ENCODE measurements at places on chromosomes 2 and 18. TPM values are rescaled to one million over a fixed set of nuclear protein-coding genes. Genes with fewer than 3 reads are reported as not detected.

Gene ALKAL2
- total RNA-seq: 52.9 TPM

Gene SLC16A14
- total RNA-seq: 21.6 TPM

Gene AMER3
- total RNA-seq: not detected

GRCh38 chr2:236745420-236746210, 176.0 kb downstream of the ACKR3 start:
- peak overlapping the region; percentile 9 for H3K4me3 ChIP-seq
- H3K36me3 ChIP-seq: no peaks in the 10 kb centered on the region
- H3K27ac ChIP-seq: peak overlapping the region; percentile 92

DNA sequence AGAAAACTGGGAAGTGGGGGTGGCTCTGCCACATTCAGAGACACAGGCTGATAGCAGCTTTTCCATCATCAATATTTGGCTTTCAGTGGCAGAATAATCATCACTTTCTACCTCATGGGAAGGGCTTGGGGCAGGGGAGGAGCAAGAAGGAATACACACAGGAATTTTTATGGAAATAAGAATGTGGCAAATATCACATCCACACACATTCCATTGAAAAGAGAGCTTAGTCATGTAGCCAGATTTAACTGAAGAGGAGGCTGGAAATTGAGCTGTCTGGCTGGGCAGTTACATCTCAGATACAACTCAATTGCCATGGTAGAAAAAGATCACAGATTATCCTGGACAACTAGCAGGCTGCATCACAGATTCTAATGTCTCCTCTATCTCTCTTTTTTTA, 1474.0 kb upstream of the ACVR2A start:
- H3K27ac ChIP-seq: peak overlapping the region; percentile 43
- peaks cover 16% of the 10 kb centered on the region for H3K4me1 ChIP-seq
- no peak for DNase-seq
- no peak overlapping the region for H3K4me3 ChIP-seq
- no peaks in the 10 kb centered on the region for H3K27me3 ChIP-seq
- no peaks in the 10 kb centered on the region for H3K36me3 ChIP-seq

- no peak overlapping the region for H3K4me3 ChIP-seq
- no peak overlapping the region for H3K27ac ChIP-seq
- H3K27me3 ChIP-seq: no peaks in the 10 kb centered on the region
- no peaks in the 10 kb centered on the region for H3K4me1 ChIP-seq
- no peaks in the 10 kb centered on the region for H3K36me3 ChIP-seq
Measured at GRCh38 chr2:143786026-143786765, 657.0 kb downstream of the ARHGAP15 start.

- H3K27me3 ChIP-seq: no peaks in the 10 kb centered on the region
- H3K27ac ChIP-seq: no peak overlapping the region
- H3K36me3 ChIP-seq: no peaks in the 10 kb centered on the region
- no peak for DNase-seq
- no peak overlapping the region for H3K4me3 ChIP-seq
Measured at GRCh38 chr2:64466478-64467085, 12.6 kb downstream of the LGALSL start.

- no peak overlapping the region for H3K4me3 ChIP-seq
- H3K4me1 ChIP-seq: no peaks in the 10 kb centered on the region
- no peaks in the 10 kb centered on the region for H3K27me3 ChIP-seq
- H3K36me3 ChIP-seq: peaks cover 27% of the 10 kb centered on the region
- DNase-seq: no peak
Measured at GRCh38 chr18:741931-742512, 29.6 kb upstream of the ENOSF1 start.

DNA sequence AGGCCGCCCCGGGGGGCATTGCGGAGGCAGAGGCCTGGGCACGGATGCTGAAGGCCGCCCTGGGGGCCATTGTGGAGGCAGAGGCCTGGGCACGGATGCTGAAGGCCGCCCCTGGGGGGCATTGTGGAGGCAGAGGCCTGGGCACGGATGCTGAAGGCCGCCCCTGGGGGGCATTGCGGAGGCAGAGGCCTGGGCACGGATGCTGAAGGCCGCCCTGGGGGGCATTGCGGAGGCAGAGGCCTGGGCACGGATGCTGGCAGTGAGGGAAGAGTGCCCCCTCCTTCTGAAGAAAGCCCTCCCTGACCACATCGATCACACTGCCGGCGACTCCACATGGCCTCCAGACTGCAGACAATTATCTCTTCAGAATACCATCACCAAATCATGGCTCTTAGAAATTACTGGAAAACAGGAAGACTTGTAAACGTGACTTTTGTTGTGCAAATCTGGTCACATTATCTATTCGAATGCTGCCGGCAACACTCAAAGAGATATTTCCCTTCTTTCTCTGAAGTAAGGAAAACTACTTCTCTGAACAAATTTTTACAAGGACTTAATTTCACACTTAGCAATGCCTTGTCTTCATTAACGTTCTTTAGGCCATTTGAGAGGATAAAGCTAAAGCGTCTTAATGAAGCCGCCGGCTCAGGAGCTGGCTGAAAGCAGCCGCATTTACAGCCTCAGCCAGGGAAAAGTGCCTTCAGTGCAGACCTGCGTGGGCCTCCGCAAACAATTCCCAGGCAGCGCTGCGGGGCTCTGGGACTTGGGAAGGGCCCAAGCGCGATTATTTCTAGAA, 18.1 kb upstream of the SNTG2 start:
- H3K36me3 ChIP-seq: no peaks in the 10 kb centered on the region
- no peak for DNase-seq
- H3K4me3 ChIP-seq: no peak overlapping the region
- no peak overlapping the region for H3K27ac ChIP-seq
- H3K27me3 ChIP-seq: no peaks in the 10 kb centered on the region
- peaks cover 5% of the 10 kb centered on the region for H3K4me1 ChIP-seq

- H3K36me3 ChIP-seq: no peaks in the 10 kb centered on the region
- H3K27ac ChIP-seq: peak overlapping the region; percentile 24
- H3K4me1 ChIP-seq: peaks cover 18% of the 10 kb centered on the region
- DNase-seq: no peak
Measured at GRCh38 chr2:19540739-19541525, 182.5 kb upstream of the OSR1 start.

DNA sequence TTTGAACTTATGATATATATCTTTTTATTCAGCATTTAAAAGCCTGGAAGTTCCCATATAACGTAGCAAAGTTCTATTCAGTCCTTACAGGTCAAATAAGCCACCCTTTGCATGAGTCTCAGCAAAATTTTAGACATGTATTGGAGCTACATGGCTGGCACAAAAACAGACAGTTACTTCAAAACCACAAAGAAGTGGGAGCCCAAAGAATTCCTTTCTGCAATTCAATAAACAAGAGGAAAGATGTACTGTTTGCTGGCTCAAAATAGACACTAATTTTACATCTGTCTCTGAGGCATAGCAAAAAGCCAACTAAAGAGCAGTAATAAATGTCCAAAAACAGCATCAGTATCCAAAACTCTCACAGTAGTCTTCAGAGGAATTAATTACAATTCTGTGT, 87.0 kb downstream of the ZEB2 start:
- H3K4me3 ChIP-seq: no peak overlapping the region
- no peaks in the 10 kb centered on the region for H3K27me3 ChIP-seq
- peaks cover 28% of the 10 kb centered on the region for H3K36me3 ChIP-seq
- DNase-seq: no peak
- H3K4me1 ChIP-seq: peaks cover 39% of the 10 kb centered on the region
- H3K27ac ChIP-seq: no peak overlapping the region

DNA sequence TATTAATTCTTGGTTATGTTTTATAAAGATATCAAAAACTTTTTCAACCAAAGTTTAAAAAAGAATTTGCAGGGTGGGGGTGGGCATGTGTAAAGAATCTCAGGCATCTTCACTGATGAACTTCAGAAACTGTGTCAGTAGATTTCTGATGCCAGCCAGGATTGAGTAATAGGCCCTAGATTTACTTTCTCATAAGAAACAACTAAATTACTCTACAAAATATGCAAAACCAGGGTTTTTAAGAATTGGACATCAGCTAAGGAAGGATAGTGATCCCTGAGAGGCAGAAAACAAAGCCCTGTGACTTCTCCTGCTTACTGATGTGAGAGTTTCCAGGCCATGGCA, 11.9 kb upstream of the IL1R1 start:
- peaks cover 6% of the 10 kb centered on the region for H3K36me3 ChIP-seq
- H3K4me3 ChIP-seq: no peak overlapping the region
- peak overlapping the region; percentile 68 for H3K27ac ChIP-seq
- no peaks in the 10 kb centered on the region for H3K27me3 ChIP-seq

DNA sequence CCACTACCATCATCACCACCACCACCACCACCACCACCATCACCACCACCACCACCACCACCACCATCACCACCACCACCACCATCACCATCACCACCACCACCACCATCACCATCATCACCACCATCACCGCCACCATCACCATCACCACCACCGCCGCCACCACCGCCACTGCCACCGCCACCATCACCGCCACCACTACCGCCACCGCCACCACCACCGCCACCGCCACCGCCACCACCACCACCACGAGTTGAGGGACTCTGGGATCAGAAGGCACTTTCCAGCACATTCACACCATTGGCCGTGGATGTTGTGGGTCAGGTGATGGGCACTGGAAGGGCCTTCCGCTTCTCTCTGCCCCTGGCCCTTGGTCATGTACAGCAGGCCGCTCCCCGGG, 48.8 kb downstream of the ODC1 start:
- peaks cover 33% of the 10 kb centered on the region for H3K4me1 ChIP-seq
- H3K27me3 ChIP-seq: no peaks in the 10 kb centered on the region
- H3K36me3 ChIP-seq: peaks cover 9% of the 10 kb centered on the region
- H3K4me3 ChIP-seq: no peak overlapping the region

DNA sequence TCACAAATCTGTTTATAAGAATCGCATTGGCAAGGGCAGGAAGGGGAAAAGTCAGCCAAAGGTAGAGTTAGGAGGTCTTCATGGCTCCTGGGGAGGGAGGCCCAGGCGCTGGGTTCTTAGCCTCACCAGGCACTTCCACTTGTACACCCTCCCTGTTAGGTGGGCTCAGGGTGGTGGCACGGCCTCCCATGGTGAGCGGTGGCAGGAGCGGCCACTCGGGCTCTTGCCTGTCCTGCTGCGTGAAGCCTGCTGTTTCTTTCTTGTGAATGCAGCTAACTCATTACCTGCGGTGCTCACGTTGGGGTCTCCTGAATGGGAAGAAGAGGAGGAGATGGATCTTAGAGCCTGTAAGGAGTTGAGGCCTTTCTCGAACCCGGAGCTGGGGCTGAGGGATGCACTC, 40.8 kb downstream of the TOGARAM2 start:
- no peak overlapping the region for H3K27ac ChIP-seq
- no peaks in the 10 kb centered on the region for H3K36me3 ChIP-seq
- peaks cover 11% of the 10 kb centered on the region for H3K27me3 ChIP-seq
- no peak for DNase-seq
- H3K4me1 ChIP-seq: peaks cover 6% of the 10 kb centered on the region
